ENCODE measurements at places on chromosomes 6 and 20. TPM values are rescaled to one million over a fixed set of nuclear protein-coding genes. Genes with fewer than 3 reads are reported as not detected.
A peak's percentile ranks its signal among the peaks of the same experiment; 100 is the strongest.

- DNase-seq: peak; percentile 30
Observed at GRCh38 chr6:25017486-25017885, 81.7 kb upstream of the RIPOR2 start.

DNA sequence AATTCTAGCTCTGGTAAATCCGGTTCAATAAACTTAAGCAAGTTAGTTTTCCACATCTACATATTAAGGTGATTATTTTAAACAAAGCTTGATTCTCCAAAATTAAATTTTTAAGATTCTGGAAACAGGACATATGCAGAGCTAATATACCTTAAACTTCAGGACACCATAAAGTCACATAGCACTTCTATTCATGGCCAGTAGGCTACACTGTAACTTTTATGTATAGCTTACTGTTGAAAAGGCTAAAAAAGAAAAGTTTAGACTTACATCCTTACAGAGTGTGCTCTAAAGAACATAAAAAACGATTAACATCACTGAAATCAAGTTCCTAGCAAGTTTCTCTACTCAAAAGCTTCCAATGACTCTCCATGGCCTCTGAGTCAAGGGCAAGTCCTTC, 224.7 kb downstream of the PTPRK start:
- DNase-seq: no peak

GRCh38 chr6:114534813-114535212, 192.0 kb upstream of the HS3ST5 start:
- DNase-seq: peak; percentile 7

- no peak for DNase-seq
Observed at GRCh38 chr20:12023194-12023795, 105.6 kb downstream of the BTBD3 start.

Gene PPP1R3D
- polyA plus RNA-seq: 1.4 TPM

DNA sequence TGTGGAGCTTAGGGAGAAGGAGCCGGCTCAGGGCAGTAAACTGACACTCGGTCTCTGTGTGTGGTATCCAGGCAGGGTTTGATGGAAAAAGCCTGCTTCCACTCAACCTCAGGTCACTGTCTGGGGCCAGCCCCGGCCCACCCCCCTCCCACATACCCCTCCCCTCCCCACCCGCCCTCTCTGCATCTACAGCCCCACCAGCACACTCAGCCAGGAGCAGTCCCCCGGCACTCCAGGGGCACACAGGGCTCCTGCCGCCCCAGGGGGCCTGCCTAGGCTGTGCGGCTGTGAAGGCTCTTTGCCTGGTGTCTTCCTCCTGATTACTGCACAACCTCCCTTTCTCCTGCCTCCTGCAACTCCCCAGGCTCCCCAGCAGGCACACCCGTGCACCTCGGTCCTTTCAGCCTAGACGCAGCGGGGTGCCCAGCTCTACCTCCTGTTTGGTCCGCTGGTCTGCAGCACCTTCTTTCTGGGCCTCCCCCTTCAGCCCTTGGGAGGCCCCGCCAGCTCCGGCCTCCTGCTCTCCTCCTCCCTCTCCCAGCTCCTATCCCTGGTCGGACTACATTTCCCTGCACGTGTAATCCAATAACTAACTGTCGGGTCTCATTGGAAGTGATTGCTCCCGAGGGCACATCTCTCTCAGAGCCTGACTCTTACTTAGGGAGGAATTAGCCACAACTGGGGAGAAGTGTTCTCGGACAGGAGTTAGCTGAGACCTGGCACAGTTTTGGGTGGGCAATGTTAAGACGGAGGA, 1.3 kb upstream of the FOXF2 start:
- peak; percentile 51 for DNase-seq

DNA sequence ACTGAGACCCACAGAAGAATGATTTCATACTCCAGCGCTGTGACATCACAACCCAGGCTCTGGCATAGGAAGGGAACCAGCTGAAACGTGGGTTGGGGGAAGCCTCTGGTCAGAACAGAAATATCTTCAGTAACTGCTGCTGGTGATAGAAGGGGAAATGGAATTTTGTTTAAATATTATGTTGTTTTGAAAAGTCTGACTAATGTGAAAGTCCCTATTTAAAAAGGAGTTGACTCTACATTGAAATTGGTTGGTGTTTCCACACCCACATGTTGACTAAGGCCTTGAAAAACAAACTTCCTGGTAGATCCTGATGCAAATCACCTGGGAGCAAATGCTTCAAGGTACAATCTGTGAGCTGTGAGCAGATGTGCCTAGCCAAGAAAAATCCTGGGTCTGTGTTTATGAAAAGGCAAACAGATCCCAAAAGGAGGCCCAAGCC, 24.5 kb upstream of the TCP11 start:
- no peak for DNase-seq

DNA sequence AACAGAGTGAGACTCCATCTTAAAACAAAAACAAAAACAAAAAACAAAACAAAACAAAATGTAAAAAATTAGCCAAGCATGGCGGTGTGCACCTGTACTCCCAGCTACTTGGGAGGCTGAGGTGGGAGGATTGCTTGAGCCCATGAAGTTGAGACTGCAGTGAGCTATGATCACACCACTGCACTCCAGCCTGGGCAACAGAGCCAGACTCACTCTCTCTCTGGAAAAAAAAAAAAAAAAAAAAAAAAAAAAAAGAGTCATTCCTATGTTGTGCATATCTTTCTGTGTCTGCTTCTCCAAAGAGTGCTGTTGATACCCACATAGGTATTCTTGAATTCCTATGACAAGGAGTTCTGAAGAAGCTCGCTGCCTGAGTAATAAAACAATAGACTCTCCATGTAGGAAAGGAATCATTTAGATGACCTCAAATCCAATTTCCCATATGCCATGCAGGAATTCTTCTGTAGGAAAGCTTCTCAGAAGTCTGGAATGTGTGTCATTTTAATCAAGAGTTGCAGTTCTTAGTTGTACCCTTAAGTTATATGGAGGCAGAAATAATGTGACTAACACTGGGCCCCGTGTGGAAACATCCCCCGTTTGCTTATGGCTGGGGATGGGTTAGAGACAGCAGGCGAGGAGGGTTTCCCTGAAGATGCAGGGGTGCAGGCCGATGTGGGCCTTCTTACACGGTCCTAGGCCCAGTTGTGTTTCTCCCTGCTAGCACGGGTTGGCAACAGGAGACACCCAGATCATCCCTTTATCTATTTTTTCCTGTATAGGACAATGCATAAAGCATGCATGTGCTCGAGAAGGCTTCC, 79.4 kb downstream of the ZDHHC14 start:
- DNase-seq: no peak

- no peak for DNase-seq
Observed at GRCh38 chr6:122028933-122029522, 370.4 kb upstream of the HSF2 start.

DNA sequence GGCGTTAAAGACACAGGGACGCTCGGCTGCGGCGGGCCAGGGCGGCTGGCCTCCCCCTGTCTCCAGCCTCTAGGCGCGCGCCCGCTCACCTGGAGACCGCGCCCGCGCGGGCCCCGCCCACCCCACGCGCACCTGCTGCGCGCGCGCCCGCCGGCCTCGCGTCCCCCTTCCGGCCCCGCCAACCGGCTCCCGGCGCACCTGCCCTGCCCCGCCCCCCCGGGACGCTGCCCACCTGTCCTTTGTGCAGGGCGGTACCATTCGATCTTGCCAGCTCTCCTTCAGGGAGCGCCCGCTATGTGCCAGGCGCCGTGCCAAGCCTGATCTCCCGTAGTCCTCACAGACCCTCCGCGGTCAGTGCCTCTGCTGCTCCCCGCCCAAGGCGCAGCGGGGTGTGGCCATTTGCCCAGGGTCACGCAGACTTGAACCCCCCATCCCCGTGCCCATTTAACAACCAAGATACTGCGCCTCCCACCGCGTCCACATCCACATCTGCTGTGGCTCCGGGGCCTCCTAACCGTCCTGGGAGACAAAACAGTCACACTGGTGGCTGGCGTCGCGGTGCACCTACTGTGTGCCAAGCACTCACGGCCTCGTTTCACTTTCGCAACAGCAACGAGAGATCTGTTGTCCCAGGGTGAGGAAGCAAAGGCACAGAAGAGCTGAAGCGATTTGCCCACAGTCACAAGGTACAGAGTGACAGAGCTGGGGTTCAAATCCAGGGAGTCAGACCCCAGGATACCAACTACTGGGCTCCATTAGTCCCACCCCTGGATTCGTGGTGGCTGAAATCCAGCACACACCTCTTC, 48.1 kb downstream of the NOL4L start:
- DNase-seq: peak; percentile 61

Gene ULBP2
- 0.21 TPM for polyA plus RNA-seq

DNA sequence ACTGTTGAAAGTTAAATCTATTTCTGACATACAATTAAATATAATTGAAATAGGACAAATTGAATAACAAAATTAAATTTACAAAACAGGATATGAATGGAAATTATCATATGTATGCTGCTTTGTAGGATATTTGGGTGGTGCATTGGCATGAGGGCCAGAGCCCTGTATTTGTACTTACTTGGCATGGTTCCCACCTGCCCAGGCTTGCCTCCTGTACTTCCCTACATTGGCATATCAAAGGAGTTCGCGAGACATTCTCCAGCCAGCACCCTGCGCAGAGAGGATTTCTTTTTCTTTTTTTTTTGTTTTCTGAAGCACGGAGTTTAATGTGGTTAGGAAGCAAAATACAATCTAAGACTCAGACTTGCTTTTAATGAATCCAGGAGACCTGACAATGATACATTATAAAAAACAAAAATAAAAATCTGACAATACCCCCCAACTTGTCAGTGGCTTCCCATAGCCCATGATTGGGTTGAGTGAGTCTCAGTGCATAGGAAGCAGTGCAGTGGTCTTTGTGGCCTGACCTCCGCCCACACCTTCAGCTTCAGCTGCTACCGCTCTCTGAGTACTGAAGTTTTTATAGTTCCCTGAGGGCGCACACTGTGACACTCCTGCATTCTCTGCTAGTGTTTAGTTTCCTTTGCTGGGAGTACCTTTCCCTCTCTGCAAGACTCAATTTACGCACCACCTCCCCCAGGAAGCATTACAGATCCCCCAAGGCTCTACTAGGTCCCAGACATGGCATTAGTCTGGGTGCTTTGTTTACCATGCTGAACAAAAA, 440.8 kb downstream of the UTRN start:
- DNase-seq: peak; percentile 29

- no peak for DNase-seq
Observed at GRCh38 chr6:52495922-52496321, 75.8 kb downstream of the EFHC1 start.

DNA sequence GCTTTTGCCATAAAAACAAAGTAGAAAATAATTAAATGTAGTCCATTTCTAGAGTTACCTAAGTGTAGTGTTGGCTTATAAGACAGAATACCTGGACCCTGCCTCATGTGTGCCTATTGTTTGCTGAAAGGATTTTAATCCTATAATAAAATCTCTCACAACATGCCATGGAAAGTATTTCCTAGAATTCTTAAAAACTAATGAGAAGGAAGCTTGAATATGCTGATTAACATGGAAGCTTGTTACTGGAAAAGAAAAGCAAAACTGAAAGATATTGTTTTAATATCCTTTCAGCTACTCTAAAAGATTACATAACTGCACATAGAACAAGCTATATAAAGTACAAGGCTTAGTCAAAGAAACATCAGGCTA, 18.0 kb upstream of the FAM135A start:
- DNase-seq: peak; percentile 28

- no peak for DNase-seq
Observed at GRCh38 chr6:113585246-113585645, 271.9 kb upstream of the MARCKS start.

DNA sequence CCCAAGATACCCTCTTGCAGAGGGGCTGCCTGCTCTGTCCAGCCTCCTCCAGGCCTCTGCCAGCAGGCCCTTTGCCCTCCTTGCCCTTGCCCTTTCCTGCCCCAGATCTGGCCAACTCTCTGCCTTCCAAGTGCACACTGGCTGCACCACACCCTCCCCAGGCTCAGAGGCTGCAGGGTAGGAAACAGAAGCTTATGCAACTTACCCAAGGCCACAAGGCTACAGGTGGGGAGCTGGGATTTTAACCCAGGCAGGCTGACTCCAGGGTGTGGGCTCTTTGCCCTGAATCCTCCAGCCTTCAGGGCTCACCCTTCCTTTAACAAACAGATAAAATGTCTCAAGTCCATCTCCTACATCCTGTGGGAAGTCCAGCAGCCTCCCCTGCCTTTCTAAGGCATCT, 14.5 kb upstream of the TRAF3IP2 start:
- no peak for DNase-seq

Gene RNF182
- 3.2 TPM for polyA plus RNA-seq

Gene ATP5F1E
- 211 TPM for polyA plus RNA-seq

- no peak for DNase-seq
Observed at GRCh38 chr20:55090286-55090685, 614.9 kb downstream of the DOK5 start.

Gene DLL1
- polyA plus RNA-seq: 2.2 TPM

- DNase-seq: peak; percentile 20
Observed at GRCh38 chr20:23419995-23420901, 1.0 kb downstream of the NAPB start.

- DNase-seq: no peak
Observed at GRCh38 chr6:160510199-160510598, 153.9 kb downstream of the LPA start.

Gene MYMX
- polyA plus RNA-seq: 5.2 TPM

DNA sequence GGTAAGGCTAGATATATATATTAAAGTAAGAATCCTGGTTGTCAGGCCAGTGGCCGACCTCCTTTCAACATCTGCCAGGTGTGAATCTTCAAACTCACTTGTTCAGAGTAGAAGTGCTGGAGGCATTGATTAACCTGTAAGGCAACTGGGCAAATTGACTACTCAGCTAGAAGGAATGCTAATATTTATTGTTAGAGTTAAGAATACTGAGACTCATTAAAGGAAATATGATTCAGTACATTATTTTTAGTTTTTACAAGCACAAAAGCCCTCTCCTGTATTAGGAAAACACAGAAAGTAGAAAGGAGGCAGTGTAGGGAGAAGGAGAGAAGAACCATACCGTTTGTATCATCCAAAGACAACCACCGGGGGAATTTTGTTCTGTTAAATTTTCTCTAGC, 53.5 kb downstream of the RIPOR2 start:
- DNase-seq: no peak

GRCh38 chr20:6562111-6562510, 205.4 kb upstream of the BMP2 start:
- DNase-seq: no peak

DNA sequence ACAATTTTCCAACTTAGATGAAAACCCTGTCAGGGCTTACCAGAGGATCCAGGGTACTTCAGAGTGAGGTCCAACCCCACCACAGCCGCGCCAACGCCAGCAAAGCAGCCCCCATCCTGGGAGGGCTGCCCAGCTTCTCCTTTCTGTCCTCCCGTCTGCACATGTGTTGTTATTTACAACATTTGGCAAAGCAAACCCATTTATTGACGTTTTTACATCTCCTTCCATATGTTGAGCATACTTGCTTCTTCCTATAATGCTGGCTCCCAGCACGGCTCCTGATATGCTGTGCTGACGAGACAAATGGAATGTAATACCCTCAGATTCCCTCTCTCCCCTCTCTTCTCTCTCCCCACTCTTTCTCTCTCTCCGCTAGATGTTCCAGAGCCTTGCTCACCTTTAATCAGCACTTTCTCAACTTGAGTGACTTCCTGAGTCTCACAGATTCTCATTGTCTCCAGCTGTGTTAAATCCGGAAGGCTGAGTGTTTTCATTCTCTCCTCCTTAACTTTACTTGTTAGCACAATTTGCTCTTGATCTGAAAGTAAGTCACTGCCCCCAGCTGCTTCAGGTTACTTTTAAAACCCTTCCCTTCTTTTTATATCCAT, 22.7 kb downstream of the RCAN2 start:
- DNase-seq: peak; percentile 31

Gene SIRPB1
- not detected for polyA plus RNA-seq

Gene DEFB125
- not detected for polyA plus RNA-seq

GRCh38 chr6:38033442-38033982, 214.0 kb downstream of the ZFAND3 start:
- no peak for DNase-seq
